ENCODE measurements at places on chromosomes 11 and 22.

GRCh38 chr11:92391364-92391763, 166.7 kb downstream of the FAT3 start:
- DNase-seq, result no peak

- DNase-seq, result no peak
Observed at GRCh38 chr22:23909296-23909898, 15.2 kb downstream of the MIF start.

DNA sequence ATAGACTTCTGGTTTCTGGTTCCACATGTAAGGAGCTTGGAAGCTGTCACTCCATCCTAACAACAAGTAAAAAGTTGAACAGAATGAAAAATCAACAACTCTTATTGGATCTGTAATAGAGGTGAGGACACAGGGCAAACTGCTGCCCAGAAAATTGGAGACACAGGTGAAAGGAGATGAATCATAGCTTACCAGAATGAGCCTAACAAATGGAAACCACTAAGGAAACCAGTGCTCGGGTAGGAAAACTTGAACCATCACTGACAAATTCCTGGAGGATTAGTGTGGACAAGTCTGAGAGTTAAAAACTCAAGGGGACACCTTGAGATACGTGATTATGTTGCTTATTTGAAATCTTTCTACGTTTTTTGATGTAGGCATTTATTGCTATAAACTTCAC, 52.1 kb downstream of the GDPD4 start:
- no peak for DNase-seq

DNA sequence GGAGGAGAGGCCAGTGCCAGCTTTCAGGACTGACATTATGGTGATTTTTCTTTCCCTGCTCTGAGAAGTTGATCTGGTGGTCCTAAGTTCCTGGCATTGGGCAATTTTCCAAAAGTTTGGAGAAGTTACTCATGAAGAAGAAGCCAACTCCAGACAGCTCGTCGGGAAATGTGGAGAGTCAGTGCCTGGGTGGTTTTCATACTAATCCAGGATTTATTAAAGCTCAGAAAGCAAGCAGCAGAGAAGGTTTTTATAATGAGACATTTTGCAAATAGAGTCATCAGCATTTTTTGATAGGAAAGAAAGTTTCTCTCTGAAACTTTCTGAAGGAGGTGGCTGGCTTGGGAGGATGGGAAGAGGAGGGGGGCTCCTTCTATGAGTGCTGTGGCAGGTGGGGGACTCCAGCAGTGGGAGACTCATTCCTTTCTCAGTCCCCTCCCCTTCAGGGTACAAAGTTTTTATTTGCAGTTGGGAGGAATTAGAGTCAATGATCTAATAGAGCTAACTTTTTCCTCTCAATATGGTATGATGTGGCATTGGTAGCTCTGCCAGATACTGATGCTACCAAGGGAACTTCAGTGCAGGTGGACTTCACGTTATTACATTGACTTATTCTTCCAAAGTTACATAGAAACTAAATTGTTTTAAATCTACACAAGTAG, 55.4 kb downstream of the LIF start:
- no peak for DNase-seq

- no peak for DNase-seq
Observed at GRCh38 chr11:103016031-103016430, 60.5 kb upstream of the MMP13 start.

- no peak for DNase-seq
Observed at GRCh38 chr11:113504586-113504985, 29.4 kb upstream of the DRD2 start.

- no peak for DNase-seq
Observed at GRCh38 chr11:118998822-118999221, 884 bp downstream of the CENATAC start.

DNA sequence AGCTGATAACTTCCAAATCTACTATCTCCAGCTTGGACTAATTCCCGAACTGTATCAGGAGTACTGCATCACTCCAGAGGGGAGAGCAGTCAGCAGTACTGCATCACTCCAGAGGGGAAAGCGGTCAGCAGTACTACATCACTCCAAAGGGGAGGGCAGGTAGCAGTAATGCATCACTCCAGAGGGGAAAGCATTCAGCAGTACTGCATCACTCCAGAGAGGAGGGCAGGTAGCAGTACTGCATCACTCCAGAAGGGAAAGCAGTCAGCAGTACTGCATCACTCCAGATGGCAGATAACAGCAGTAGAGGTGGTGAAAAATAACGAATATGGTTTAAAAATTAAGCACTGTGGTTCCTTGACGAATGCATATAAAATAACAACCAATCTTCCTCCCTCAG, 8.4 kb downstream of the CWC15 start:
- DNase-seq, result no peak

GRCh38 chr11:12154871-12155668, 44.7 kb downstream of the MICAL2 start:
- DNase-seq, result no peak

- DNase-seq, result no peak
Observed at GRCh38 chr11:17275400-17276235, 921 bp upstream of the NUCB2 start.

- no peak for DNase-seq
Observed at GRCh38 chr11:134630861-134631260, 218.8 kb upstream of the B3GAT1 start.

DNA sequence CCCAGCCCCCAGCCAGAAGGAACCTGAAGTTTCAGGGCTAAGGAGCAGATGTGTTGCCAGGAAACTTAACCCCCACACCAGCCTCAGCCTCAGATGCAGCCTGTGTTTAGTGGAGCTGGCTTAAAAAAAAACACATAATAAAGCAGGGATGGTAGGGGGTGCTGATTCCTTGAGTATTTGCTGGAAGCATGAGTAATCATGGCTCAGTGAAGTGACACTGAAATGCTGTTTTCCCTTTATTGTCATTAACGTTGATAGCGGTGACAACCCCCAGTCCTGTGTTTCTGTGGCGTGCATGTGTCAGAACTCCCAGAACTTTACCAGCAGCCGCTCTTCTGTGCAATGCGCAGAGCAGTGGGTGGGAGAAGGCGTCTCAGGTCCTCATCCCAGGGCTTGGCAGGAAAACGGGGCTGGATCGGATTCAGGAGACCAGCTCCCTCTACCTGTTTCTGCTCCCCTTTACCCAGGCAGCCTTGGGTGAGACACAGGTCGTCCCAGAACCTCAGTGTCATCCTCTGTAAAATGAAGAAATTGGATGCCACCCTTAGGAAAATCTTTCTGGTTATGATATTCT, 1282.1 kb downstream of the TBC1D22A start:
- DNase-seq, result no peak

DNA sequence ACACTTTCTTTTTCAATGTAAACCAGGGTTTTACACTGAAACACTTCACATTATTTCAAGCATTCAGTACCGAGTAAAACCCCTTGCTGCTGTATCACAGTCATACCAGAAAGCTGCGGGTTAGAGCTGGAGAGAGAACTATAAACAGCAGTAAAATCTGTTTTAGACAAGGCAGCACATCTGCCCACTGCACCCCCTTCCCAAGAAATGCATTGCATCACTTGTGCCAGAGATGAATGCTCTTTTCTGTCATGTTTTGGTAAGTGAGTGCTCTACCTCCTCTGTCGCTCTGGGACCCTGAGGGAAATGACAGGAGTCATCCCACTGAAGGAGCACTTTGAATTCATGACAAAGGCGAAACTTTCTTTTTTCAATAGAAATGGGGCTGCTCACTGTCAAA, 107.2 kb downstream of the MAML2 start:
- DNase-seq, result no peak
